ENCODE measurements at places on chromosomes 6 and 20. TPM values are rescaled to one million over a fixed set of nuclear protein-coding genes. Genes with fewer than 3 reads are reported as not detected.

- no peaks in the 10 kb centered on the region for H3K27me3 ChIP-seq
- H3K4me1 ChIP-seq = no peaks in the 10 kb centered on the region
- no peak overlapping the region for H3K4me3 ChIP-seq
- no peak for DNase-seq
- no peak overlapping the region for H3K27ac ChIP-seq
These were observed 157.9 kb downstream of the SLC24A3 start for GRCh38 chr20:19370076-19371075.

- H3K4me1 ChIP-seq = no peaks in the 10 kb centered on the region
- no peak overlapping the region for H3K4me3 ChIP-seq
- H3K27me3 ChIP-seq = no peaks in the 10 kb centered on the region
- no peaks in the 10 kb centered on the region for H3K36me3 ChIP-seq
- DNase-seq = no peak
These were observed 150.2 kb upstream of the PLN start for GRCh38 chr6:118397671-118398465.

The MOCS1 gene
- polyA plus RNA-seq = 11.9 TPM

DNA sequence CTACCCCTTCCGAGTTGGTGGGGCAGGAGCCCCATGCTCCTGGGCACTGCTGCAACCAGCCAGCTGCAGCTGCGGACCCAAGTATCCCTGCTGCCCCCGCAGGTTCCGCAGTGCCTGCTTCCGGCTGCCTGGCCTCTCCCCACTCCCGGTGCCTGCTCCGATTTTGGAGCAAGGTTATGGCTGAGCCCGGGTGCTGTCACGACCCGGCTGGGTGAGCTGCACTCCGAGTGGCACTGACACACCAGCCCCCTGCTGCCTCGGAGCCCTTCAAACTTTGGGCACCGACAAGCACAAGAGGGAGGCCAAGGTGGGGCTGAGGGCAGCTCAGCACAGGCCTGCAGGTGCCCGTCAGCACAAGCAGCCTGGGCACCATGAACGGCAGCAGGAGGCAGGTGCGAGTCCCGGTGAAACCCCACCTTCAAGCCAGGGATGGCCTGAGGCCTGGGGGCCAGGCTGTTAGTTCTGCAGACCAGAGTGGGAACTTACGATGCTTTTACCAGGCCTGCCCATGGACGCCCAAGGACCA lies 25.9 kb upstream of the HACE1 start:
- H3K27me3 ChIP-seq = peaks cover 4% of the 10 kb centered on the region
- H3K4me3 ChIP-seq = no peak overlapping the region
- DNase-seq = no peak
- no peaks in the 10 kb centered on the region for H3K36me3 ChIP-seq
- H3K27ac ChIP-seq = no peak overlapping the region

DNA sequence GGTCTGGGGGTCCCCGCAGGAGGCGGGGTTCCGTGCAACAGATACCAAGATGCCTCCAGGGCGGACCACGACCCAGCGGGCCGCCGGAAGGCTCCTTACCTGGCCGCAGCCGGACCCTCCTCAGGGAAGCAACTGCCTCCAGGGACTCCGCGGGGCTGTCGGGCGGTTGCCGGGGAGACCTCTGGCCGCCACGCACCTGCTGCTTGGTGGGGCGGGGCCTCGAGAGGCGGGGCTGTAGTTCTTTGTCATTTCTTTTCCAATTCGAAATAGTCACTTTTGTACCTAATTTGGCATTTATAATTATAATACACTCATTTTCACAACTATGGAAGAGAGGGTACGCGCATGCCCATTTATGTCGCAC lies 647 bp downstream of the AK9 start:
- DNase-seq = peak; percentile 65
- no peaks in the 10 kb centered on the region for H3K36me3 ChIP-seq
- peak overlapping the region; percentile 85 for H3K27ac ChIP-seq
- H3K4me1 ChIP-seq = no peaks in the 10 kb centered on the region

GRCh38 chr6:112931832-112932231 lies 584.7 kb downstream of the RFPL4B start:
- DNase-seq = no peak
- no peaks in the 10 kb centered on the region for H3K27me3 ChIP-seq
- no peaks in the 10 kb centered on the region for H3K36me3 ChIP-seq

The SEL1L2 gene
- polyA plus RNA-seq = not detected

DNA sequence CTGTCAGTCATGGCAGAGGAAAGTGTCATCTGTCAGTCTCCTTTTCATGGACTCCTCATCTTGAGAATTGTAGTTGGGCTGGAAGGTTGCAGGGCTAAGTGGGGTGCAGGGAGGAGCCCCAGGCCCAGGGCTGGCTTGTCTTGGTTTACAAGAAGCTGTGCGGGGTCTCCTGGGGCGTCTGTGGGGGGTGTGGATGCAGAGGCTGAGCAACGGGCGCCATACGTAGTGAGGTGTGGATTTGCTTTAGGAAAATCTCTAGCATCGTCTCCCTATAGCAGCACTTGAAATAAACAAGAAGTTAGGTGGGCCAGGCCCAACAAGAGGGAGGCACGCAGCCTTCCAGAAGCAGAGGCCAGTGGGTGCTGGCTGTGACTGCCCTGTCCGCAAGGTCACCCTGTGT lies 1.8 kb upstream of the SLC17A9 start:
- H3K4me1 ChIP-seq = peaks cover 28% of the 10 kb centered on the region
- H3K4me3 ChIP-seq = no peak overlapping the region
- no peak overlapping the region for H3K27ac ChIP-seq

DNA sequence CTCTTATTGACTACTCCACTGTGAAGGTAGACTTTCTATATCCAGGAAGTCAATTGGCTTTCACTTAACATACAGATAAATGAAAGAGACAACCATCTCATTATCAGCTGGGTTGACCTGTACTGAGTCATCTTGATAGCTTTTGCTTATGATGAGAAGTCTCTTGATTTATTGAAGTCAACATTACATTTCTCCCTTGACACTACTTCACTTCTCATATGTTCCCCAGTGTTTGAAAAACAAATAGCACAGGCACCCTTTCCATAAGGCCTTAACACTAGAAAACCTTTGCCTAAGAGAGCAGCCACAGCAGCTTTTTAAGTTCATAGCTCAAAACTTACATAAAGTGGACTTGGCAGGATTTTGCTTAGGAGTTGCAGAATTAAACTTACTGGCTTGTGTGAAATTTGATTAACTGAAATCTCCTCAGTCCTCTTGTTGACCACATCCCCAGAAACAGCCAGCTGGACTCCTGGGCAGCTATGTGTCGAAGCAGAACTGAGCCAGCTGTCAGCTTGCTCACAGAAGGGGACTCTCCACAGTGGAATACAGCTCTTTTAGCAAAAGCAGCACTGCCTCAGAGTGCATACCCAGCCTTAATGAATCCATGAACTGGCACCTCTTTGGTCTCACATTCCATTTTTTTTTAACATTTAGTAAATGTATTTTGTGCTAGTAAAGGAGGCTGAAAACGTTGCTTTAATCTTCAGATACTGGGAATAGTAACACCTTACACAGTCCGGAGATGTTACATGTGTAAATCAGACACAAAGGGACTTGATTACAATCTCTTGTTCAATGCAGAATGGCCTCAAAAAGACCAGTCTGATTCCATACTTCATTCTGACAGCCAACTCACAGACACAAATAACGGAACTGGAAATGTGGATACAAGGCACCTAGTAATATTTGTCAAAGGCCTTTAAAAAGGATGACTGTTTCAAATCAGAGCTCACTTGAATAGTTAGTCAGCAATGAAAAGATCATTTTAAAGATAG lies 1532.7 kb downstream of the HACE1 start:
- no peak overlapping the region for H3K4me3 ChIP-seq
- H3K27me3 ChIP-seq = no peaks in the 10 kb centered on the region
- H3K4me1 ChIP-seq = no peaks in the 10 kb centered on the region
- no peak for DNase-seq

DNA sequence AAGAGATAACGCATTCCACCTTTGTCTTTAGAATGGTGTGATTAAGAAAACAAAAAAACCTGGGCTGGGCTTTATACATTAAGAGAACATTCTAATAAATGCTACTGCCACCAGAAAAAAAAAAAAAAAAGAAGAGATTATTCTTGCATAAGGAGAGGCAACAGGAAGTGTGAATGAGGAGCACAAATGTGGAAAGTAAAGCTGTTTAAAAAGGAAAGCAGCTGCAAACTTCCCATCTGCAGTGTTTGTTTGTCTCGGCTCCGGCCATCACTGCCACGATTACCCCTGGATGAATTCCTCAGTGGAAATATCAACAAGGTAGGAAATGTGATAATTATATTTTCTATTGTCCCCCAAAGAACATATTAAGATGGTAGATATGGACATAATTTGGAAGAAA lies 223.9 kb downstream of the PHF3 start:
- H3K4me1 ChIP-seq = no peaks in the 10 kb centered on the region
- no peaks in the 10 kb centered on the region for H3K27me3 ChIP-seq
- no peak for DNase-seq
- no peak overlapping the region for H3K4me3 ChIP-seq
- no peaks in the 10 kb centered on the region for H3K36me3 ChIP-seq
- no peak overlapping the region for H3K27ac ChIP-seq

DNA sequence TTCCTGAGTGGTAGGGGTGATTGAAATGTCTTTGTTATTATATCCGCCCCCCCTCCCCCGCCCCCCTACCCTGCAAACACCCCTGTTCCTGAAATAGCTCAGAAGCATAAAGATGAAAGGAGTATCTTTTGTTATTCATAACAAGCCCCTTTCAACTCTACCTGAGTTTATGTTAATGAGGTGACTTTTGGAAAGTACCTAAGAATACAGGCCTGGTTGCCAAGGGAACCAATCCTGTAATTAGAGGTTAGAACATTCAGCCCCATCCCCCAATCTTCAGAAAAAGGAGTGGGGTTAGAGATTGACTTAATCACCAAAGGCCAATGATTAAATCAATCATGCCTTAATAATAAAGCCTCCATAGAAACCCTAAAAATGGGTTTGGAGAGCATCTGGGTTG lies 979.2 kb upstream of the GJE1 start:
- no peak for DNase-seq
- no peaks in the 10 kb centered on the region for H3K36me3 ChIP-seq
- no peaks in the 10 kb centered on the region for H3K27me3 ChIP-seq
- no peaks in the 10 kb centered on the region for H3K4me1 ChIP-seq

GRCh38 chr6:167152862-167153261 lies 4.9 kb downstream of the GPR31 start:
- H3K36me3 ChIP-seq = no peaks in the 10 kb centered on the region
- no peaks in the 10 kb centered on the region for H3K4me1 ChIP-seq
- no peak for DNase-seq

GRCh38 chr6:149929422-149929821 lies 6.5 kb upstream of the RAET1G start:
- H3K4me3 ChIP-seq = no peak overlapping the region
- no peak for DNase-seq
- no peaks in the 10 kb centered on the region for H3K27me3 ChIP-seq
- H3K36me3 ChIP-seq = no peaks in the 10 kb centered on the region

Measured in small intestine (tissue), 16 donors.